Neural crest cell (in vitro differentiated cells): ENCODE measurements at places on chromosomes 7 and 10. TPM values are rescaled to one million over a fixed set of nuclear protein-coding genes. Genes with fewer than 3 reads are reported as not detected.

DNA sequence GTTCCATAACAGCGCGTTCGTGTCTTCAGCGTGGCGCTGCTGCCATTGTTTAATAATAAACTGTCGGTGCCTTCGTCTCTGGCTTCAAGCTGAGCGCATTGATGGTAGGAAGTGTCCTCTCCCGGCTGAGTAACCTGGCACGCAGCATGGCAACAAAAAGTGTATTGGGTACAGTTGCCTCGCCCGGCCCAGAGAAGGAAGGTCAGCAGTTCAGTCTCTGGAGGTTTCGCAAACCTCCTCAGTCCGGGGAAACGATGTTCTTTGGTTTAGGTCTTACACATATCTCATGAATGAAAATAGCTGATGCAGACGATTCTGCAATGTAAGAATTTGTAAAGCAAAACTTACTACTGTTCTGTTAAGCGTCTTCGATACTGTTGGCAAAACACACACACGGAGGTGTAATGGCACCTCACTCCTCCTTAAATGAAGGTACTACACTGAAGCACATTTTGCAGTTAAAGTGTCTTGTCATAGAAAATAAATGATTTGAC lies 739 bp upstream of the CCDC186 start:
- H3K4me3 ChIP-seq, result peak overlapping the region; percentile 96
- H3K27me3 ChIP-seq, result peaks cover 19% of the 10 kb centered on the region
- peaks cover 23% of the 10 kb centered on the region for H3K4me1 ChIP-seq
- H3K27ac ChIP-seq, result no peak overlapping the region
- no peaks in the 10 kb centered on the region for H3K36me3 ChIP-seq
- DNase-seq, result no peak

- DNase-seq, result no peak
- peaks cover 2% of the 10 kb centered on the region for H3K36me3 ChIP-seq
- H3K27ac ChIP-seq, result peak overlapping the region; percentile 68
- peaks cover 11% of the 10 kb centered on the region for H3K4me1 ChIP-seq
- no peaks in the 10 kb centered on the region for H3K27me3 ChIP-seq
- H3K4me3 ChIP-seq, result no peak overlapping the region
These were observed 14.9 kb upstream of the CCDC3 start for GRCh38 chr10:13016426-13016825.

- no peak overlapping the region for H3K4me3 ChIP-seq
- H3K27ac ChIP-seq, result no peak overlapping the region
- H3K27me3 ChIP-seq, result no peaks in the 10 kb centered on the region
- H3K36me3 ChIP-seq, result peaks cover 5% of the 10 kb centered on the region
These were observed 520.4 kb downstream of the SDK1 start for GRCh38 chr7:3821488-3821887.

Gene TFEC
- not detected in 2 replicates for total RNA-seq

Gene GIMAP4
- total RNA-seq, result not detected in 2 replicates
